ENCODE measurements at places on chromosomes 2 and 18.
A peak's percentile ranks its signal among the peaks of the same experiment; 100 is the strongest.

DNA sequence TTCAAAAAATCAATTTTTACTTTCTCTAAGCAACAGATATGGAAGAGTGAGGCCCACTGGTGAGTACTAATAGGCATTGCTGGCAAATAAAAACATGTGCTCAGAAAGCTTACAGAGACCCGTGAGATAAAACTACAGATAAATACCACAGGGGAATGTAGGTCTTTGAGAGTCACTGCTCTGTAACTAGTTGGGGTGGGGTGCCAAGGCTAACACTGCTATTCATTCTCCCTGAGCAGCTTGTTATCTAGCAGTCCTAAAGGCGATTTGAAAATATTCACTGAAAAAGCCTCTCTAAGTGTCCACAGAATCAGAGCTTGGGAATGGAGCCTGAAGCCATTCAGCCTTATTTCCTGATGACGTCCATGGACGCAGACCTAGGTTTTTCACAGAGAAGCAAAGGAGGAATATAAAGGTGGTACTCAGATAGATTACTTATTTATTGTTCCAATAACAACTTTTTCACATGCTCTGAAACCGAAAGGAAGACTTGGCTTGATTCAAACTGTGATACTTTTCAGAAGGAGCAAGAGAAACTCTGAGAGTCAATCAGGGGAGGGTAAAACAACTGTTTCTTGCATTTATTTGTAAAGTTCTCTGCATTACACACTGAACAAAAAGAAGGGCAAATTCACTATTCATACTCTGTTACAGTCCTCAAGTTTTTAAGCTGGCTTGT lies 188.4 kb downstream of the PPP1R1C start:
- no peak for DNase-seq

DNA sequence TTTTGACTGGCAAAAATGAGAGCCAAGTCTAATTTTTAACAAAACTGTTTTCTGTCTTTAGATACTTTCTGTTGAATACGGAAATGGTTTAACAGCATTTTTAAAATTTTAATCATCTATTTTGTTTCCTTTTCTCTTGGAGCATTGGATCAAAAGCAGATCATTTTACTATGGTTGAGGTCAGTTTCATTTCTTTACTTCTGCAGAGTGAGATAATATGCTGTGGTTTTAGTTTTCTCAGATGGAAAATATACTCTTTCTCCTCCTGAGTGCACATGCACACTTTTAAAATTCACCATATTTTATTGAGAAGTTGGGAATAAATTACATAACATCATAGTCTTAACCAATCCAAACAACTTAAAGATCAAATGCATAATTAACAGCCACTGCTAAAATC lies 283.3 kb downstream of the SLC8A1 start:
- DNase-seq: no peak

- no peak for DNase-seq
Observed at GRCh38 chr2:241157841-241158545, 7.7 kb downstream of the PPP1R7 start.

DNA sequence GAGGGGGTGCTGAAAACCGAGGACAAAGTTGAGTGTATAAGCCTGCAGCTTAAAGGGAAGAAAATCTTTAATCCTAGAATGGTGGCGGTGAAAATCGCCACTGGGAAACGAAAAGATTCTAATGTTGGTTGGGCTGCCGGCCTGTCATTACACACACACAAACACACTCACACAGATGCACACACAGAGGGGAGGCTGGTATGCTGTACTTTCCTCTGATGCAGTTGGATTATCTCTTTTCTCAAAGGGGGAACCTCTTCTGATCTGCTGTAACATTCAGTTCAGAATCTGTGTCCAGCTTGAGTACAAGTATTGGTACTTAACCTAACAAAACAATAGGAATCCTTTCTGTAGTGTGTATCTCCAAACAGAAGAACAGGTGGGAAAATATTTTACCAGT lies 39.0 kb downstream of the ANXA4 start:
- no peak for DNase-seq

DNA sequence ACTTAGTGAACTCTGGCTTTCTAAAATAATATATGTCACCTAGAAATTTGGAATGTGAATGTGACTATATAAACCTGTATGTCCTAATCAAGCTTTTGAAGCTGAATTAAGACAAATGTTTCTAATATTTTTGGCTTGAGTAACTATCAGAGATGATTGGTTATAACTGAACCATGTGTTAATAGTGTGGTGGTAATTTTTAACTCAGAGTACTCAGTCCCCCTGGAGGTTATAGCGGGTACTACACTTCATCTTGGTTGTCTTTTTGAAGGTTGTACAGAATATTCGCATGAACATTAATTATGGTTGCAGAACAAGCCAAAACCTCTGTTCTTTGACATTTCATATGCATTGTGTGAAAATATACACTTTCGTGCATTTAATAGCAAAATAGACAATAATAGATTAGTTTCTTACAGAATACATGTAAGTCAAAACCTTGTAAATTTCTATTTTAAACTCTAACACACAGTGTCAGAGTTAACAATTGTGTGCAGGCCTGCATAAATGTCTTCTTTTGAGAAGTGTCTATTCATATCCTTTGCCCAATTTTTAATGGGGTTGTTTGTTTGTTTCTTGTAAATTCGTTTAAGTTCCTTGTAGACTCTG lies 86.0 kb downstream of the OSBPL6 start:
- DNase-seq: no peak

DNA sequence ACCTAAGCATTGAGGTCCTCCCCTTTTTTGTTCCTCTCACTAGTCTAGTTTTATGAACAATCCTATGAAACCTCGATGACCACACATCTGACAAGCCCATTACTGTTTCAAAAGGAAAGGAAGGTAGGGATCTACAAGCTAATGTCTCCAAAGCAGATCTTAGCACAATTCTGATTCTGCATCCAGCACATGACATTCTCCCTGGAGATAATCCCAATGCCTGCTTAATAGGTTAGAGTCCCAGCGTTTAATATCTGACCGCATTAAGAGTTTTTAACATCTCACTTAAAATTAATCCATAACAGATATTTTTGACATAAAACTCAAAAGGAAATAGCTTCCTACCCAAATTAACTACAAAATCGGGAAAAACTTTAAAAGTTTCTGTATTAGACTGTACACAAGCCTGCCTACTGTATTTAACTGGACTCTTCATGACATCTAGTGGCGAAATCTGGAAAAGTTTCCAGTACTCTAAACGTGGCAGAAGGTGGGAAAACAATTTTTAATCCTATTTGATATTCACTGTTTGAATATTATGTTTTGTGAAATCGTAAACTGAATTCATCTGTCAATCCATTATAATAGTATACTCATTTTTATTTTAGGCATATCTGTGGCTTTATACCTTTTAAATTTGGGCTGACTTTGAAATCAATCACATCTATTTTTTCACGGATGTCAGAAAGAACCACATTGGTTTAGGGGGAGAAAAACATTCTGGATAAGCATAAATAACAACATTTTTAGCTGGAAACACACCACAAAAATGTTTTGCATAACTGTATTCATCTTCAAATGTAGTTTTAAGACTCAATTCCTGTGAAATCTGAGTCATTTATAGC lies 62.4 kb downstream of the TXNL1 start:
- DNase-seq: no peak

DNA sequence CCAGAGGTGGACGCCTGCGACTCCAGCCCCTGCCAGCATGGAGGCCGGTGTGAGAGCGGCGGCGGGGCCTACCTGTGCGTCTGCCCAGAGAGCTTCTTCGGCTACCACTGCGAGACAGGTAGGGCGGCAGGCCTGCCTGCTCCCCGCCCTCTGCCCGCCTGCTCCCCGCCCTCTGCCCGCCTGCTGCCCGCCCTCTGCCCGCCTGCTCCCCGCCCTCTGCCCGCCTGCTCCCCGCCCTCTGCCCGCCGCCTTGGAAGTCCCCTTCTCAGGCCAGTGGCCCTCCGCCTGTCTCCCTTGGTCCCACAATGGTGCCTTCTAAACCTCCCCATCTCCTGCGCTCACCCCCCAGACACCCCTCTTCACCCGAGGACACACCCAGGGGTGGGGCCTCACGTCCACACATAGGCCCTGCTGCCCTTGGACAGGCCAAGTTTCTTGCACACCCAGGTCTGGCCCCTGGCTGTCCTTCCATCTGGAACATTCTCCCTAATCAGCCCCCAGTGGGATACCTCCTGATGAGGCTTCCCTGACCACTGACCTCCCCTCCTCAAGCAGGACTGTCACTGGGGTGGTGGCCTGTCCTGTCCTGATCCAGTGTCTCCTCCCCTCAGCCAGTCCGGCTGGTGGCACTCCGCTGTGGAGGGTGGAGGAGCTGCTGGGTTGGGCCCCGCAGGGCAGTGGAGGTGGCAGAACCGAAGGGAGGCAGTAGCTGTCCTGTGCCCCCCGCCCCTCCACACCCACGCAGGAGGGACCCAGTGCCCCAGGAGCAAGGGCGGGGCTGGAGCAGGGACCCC lies 37.9 kb downstream of the MTERF4 start:
- DNase-seq: peak; percentile 37

DNA sequence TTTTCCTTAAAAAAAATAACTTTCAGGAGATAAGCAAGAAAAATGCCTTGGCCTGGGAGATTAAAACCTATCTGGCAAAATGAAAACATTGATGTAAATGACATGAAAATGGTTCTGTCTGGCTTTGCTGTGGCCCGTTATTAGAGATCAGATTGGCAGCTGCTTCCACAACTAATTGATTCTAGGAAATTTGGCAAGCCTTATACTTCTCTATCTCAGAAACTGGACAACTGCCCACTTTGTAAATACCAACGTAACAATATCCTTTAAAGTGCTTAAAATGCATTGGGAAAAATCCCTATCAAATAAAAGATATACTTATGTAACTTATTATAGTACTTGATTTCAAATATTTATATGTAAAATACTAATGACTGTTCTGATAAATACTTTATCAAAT lies 14.2 kb upstream of the SKA1 start:
- no peak for DNase-seq

GRCh38 chr2:148882051-148882450 lies 7.0 kb downstream of the KIF5C start:
- no peak for DNase-seq

DNA sequence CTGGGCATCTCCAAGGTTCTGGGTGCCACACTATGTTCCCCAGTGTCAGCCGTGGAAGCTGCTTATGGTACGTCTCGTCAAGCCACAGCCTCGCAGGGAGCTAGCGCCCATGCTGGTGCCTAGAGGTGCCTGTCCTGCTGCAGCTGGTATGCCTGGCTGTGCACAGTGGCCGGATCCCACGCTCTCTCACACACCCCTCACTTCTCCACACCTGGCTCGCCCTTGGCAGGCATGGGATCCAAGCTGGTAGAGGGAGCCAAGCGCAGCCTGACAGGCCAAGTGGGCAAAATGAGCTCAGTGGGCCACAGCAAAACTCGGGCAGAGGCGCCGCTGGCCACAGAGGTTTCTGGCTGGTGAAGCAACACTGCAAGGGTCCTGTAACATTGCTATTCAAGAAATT lies 156.1 kb upstream of the RBMS1 start:
- no peak for DNase-seq

- no peak for DNase-seq
Observed at GRCh38 chr18:68314403-68314802, 400.5 kb downstream of the TMX3 start.

DNA sequence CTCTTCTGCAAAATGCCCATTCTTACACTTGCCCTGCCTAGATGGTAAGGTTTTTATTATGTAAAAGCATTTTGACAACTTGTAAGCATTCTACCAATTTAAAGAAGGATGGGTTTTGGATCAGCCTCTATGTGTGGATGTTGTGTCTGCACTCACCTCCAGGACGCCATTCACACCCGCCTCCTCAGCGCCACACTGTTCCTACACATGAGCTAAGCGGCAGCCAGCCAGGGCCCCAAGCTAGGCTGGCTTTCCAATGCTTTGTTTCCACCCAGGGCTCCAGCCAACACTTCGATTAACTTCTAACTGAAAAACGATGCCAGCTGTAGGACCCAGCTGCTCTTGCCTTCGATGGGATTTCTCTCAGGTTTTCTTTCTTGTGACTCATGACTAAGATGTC lies 73.3 kb upstream of the FZD7 start:
- no peak for DNase-seq

DNA sequence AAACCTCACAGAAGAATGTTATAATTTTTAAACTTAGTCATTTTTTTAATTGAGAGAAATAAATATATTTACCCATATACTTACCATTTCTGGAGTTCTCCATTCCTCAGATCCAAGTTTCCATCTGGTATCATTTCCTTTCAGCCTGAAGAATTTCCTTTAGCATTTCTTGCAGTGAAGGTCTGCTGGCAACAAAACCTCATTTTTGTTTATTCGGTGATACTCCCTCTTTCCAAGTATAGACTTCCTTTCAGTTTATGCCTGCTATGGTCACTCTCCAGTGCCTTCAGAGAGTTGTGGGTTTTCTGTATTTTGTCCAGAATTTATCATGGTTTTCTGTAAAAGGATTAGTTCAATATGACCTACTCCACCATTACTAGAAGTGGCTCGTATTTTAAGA lies 17.0 kb downstream of the WDPCP start:
- DNase-seq: no peak

- no peak for DNase-seq
Observed at GRCh38 chr2:174120346-174120745, 128.0 kb downstream of the OLA1 start.

DNA sequence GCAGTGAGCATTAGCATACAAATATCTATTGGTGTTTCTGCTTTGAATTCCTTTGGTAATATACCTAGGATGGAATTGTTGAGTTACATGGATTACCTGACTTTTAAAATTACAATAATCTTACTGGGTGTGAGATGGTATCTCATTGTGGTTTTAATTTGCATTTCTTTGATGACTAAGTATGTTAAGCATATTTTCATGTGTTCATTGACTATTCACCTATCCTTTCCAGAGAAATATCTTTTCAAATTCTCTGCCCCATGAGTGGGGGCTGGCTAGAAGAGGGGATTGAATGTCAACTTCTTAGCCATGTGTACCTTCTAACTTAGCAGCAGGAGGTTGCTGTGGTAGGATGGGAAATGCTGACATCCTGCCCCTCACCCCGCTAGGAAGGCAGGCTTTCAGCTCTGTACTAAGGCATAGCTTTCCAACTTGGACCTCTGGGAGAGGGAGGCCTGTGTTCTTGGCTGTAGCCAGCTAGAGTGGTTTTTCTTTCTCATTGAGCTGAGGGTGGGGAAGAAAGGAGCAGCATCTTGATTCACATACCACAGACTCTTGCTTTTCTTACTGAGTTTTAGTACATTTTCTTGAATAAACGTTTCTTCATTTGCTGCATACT lies 63.3 kb upstream of the TTC27 start:
- DNase-seq: no peak
